ENCODE measurements at places on chromosomes 16 and 17.

- DNase-seq, result no peak
Observed at GRCh38 chr17:44137891-44138709, 3.6 kb upstream of the HROB start.

- no peak for DNase-seq
Observed at GRCh38 chr17:61401389-61402072, 1.9 kb downstream of the TBX2 start.

DNA sequence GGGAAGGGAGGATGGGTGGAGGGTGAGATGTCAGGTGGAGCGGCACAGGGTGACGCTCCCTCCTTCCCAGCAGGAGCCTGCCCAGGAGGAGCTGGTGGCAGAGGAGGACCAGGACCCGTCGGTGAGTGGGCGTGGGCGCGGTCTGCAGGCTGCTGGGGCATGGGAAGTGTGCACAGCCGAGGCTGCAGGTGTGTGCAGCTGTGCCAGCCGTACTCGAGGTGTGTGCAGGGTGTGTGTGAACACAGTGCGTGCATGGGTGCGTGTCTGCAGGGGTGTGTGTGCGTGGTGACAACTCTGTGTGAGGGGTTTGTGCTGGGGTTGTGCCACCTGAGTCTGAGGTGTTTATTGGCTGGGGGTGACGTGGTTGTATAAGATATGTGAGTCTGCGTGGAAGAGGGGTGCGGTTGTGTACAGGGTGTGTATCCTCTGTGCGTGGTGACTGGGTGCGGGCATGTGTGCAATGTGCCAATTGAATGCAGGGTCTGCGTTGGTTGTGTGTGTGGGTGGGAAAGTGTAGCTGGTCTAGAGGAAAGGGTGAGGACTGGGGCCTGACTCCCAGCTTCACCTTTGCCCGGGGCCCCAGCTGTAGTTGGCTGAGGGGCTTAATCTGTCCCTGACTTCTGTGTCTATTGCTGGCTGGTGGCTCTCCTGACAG lies 670 bp downstream of the TNFSF12 start:
- DNase-seq, result no peak

- DNase-seq, result no peak
Observed at GRCh38 chr17:40958086-40958953, 8.4 kb downstream of the KRT39 start.

DNA sequence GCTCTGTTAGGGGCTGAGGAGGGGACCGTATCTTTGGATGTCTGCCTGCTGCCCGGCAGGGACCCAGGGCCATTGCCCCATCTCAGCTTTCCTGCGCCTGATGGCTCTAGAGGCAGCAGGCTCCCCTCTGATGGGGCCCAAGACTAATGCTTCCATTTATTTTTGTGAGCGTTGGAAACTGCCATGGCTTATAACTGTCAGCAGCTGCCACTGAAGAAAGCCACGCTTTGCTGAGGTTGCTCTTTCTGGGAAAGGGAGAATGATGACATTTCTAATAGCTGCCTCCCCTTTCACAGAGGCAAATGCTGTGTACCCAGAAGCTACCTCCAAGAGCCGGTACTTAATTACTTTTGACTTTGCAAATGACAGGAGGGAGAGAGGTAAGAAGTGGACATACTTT lies 103.8 kb downstream of the HAPSTR1 start:
- DNase-seq, result no peak

DNA sequence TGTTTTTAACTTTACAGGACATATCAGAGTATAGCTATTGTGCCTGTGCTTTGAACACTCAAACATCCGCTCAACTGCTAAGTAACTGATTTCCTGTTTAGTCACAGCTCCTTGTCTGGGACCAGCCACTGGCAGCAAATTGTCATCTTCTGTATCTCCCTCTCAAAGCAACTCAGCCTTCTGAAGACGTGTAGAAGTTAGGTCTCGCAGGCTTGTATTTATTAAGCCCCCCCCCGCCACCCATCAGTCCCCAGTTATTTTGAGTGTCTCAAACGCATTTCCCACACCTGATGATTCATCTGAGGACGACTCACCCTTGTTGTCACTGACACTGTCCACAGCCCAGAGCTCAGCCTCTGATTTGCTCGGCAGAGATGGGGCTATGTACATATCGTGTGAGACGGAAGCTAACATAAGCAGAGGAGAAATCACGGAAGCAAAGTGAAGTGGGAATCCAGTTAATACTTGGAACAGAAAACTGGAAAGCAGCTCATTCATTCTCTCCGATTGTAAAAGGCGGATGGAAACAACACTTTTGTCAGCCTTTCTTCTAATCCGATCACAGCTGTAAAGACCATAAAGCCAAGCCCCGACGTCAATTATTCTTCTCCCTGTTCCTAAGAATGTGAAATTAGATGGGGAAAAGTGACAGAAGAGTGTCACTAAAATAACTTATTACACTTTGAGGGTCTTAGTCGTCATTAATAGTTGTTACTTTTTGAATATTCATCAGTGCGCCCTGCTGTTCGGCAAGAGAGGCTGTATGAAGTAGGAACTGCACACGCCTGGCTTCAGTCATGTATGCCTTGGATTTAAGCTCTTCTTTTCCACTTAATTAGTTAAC lies 64.2 kb downstream of the PITPNC1 start:
- no peak for DNase-seq

- no peak for DNase-seq
Observed at GRCh38 chr17:74187761-74188160, 15.7 kb upstream of the RPL38 start.

DNA sequence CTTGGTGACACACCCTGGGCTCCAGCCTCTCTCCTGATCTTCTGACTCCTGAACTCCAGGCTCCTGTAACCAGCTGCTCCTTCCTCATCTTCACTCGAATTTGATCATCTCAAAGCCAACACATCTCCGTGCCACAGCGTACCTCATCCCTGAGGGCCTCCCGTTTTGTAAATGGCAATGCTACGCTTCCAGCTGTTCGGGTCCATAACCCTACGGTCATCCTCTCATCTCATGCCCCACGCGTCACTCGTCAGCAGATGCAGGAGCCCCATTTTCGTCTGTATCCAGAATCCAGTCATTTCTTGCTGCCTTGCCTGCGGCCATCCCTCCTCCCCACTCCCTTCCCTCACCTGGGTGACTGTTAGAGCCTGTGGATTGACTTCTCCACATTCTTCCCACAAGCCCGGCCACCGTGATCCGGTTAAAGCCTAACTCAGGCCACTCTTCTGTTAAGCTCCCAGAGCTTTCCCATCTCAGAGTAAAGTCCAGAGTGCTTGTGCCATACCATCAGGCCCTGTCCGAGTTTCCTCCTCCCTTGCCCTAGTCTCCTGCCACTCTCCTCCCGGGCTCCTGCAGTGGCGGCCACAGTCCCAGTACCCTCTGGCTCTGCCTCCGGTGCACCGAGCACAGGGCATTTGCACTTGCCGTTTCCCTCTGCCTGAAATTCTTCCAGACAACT lies 20.3 kb upstream of the AKTIP start:
- DNase-seq, result no peak

GRCh38 chr17:8447799-8448198 lies 12.1 kb downstream of the NDEL1 start:
- no peak for DNase-seq

DNA sequence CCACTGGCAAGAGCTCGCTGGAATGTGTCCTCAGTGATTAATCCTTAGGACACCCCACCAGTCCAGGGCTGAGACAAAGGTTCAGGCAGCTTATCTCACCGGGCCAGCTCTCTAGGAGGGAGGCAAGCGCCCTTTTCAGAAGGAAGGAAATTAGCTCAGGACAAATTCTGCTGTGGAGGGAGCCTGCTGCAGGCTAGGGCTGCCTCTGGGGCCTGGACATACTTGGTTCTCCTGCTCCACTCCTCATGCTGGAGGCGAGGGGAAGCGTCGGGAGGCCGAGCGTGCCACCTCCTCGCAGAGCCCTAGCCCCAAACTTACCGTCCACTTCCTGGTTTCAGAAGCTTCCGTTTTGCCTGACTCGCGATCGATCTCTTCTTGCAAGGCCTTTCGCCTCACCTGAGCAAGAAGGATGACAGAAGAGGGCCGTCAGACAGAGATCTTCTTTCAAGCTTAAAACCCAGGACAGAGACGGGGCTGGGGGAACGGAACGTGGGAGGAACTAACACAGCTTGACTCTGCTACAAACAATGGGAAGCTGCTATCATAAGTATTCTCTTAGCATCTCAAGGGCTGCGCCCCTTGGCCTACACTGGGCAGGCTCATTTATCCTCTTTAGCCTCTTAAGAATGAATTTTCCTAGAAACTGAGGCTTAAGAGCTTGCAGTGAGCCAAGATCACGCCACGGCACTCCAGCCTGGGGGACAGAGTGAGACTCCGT lies 7.7 kb downstream of the KNOP1 start:
- DNase-seq, result no peak

DNA sequence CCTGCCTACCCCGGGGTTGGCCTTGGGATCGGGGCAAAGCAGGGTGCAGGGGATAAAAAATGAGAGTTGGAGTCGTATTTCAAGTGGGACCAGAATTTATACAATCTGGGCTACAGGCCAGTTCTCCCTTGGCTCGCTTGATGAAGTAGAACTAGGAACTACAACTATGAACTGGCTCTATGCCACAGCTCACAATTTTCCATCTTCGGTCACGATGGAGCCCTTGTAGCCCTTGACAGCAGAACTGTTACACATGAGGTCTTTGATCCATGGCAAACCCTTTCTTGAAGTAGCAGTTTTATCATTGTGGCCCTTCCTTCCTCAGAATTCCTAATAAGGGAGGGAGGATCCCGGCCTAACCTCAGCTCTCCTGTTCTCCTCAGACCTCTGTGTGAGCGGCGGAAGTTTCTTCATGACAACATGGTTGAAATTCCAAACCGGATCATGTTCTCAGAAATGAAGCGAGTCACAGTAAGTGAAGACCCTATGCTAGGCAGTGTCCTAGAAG lies 17.1 kb downstream of the LIG3 start:
- no peak for DNase-seq
